Psoas muscle (tissue), 8 donors: ENCODE measurements at places on chromosomes 12 and 14. TPM values are rescaled to one million over a fixed set of nuclear protein-coding genes. Genes with fewer than 3 reads are reported as not detected.

The LRP1-AS gene
- polyA plus RNA-seq: not detected

The NUP107 gene
- 15.2 TPM for polyA plus RNA-seq

GRCh38 chr12:47755655-47756562, 2.8 kb downstream of the RAPGEF3 start:
- H3K4me1 ChIP-seq: peaks cover 38% of the 10 kb centered on the region
- H3K36me3 ChIP-seq: peaks cover under 1% of the 10 kb centered on the region
- no peak for DNase-seq
- H3K27ac ChIP-seq: no peak overlapping the region

DNA sequence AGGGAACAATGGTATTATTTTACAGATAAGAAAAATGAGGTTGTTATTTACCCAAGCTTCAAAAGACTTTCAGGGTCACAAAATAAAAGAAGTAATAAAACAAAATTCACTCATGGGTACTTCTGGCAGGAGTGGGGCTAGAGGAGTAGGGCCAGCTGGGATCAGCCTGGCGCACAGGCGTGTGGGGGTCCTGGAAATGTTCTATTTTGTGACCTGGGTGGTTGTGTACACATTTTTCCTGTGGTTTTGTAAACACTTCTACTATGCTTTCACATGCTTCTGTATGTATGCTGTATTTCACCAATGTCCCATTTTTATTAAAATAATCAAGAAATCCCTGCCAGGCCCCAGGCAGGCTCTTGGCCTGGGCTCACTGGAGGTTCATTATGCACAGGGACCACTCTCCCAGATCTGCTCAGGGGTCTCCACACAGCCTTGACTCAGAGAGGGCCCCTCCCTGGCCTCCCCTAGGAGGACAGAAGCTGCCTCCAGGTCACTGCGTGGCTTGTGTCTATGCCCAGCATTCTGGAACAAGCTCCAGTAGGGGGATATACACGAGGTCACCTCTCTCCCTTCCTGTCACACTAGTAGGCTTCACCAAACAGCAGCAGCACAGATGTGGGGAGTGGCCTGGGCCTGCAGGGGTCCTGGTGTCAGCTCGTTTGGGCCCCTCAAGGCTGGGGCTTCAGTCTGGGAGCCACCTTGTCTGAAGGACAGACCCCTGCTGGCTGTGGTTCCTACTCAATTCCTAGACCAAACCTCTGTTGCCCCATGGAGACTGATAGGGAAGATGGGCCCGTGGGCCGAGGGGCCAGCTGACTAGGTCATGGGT, 37.8 kb downstream of the ANAPC7 start:
- no peak overlapping the region for H3K27ac ChIP-seq
- H3K27me3 ChIP-seq: no peaks in the 10 kb centered on the region
- H3K36me3 ChIP-seq: no peaks in the 10 kb centered on the region
- H3K4me3 ChIP-seq: no peak overlapping the region
- no peak for DNase-seq
- H3K4me1 ChIP-seq: no peaks in the 10 kb centered on the region

GRCh38 chr14:92603309-92604242, 90.0 kb downstream of the RIN3 start:
- DNase-seq: no peak
- no peak overlapping the region for H3K4me3 ChIP-seq
- peaks cover 4% of the 10 kb centered on the region for H3K27me3 ChIP-seq
- H3K27ac ChIP-seq: no peak overlapping the region
- no peaks in the 10 kb centered on the region for H3K4me1 ChIP-seq

The C12orf60 gene
- 0.49 TPM for polyA plus RNA-seq

The KRT72 gene
- not detected for polyA plus RNA-seq

GRCh38 chr14:53542732-53543131, 389.6 kb upstream of the DDHD1 start:
- no peak for DNase-seq
- H3K27me3 ChIP-seq: no peaks in the 10 kb centered on the region
- H3K4me3 ChIP-seq: no peak overlapping the region
- no peak overlapping the region for H3K27ac ChIP-seq

The HELB gene
- polyA plus RNA-seq: 0.55 TPM

DNA sequence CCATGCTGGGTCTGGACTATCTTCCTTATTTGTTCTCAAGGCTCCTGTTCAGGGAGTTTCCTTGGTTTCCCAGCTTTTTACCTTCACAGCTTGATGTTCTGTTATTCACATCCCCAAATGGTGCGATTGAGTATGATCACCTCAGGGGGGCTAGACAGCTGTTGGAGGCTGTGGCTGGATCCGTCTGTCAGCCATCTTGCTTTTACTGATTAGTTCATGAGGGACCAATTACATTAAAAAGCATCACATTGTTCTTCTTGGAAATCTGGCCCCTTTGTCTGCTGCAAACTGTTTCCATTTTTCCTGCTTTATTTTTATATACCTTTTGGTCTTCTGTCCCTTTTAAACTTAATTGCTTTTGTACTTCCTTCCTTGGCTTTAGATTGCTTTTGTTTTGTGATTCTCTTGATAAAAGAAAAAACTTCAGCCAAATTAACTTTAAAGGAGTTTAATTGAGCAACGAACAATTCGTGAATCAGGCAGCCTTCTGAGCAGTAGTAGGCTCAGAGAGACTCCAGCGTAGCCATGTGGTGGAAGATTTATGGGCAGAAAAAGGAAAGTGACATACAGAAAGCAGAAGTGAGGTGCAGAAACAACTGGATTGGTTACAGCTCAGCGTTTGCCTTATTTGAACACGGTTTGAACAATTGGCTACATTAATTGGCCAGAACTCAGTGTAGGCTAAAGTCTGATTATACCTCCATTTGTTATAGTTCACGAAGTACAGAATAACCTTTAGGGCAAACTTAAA, 208.7 kb downstream of the AEBP2 start:
- H3K27me3 ChIP-seq: no peaks in the 10 kb centered on the region
- H3K27ac ChIP-seq: no peak overlapping the region
- no peak overlapping the region for H3K4me3 ChIP-seq
- H3K4me1 ChIP-seq: no peaks in the 10 kb centered on the region
- no peaks in the 10 kb centered on the region for H3K36me3 ChIP-seq

The CLEC6A gene
- not detected for polyA plus RNA-seq

DNA sequence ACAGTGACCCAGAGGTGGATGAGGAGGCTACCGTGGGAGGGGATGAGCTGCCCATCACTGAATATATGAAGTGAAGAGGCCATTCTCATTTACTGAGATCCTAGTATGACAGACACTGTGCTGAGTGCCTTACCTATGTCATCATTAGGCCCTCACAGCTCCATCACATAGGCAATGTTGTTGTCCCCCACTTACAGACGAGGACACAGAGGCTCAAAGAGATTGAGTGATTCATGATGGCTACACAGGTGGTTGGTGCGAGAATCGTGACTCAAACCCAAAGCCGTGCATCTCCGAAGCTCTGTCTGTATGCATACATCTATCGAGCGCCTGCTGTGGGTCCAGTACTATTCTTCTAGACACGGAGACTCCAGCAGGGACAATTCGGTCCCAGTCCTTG, 5.9 kb upstream of the CCDC197 start:
- no peaks in the 10 kb centered on the region for H3K36me3 ChIP-seq
- H3K27ac ChIP-seq: peak overlapping the region; percentile 93
- H3K27me3 ChIP-seq: no peaks in the 10 kb centered on the region
- peaks cover 35% of the 10 kb centered on the region for H3K4me1 ChIP-seq
- no peak overlapping the region for H3K4me3 ChIP-seq
